Astrocyte (in vitro differentiated cells and primary cell): ENCODE measurements at places on chromosomes 16 and 17.
A peak's percentile ranks its signal among the peaks of the same experiment; 100 is the strongest.

GRCh38 chr16:76336112-76336511, 58.9 kb downstream of the CNTNAP4 start:
- H3K4me3 ChIP-seq = no peak overlapping the region
- H3K27ac ChIP-seq = no peak overlapping the region
- H3K27me3 ChIP-seq = no peaks in the 10 kb centered on the region
- no peaks in the 10 kb centered on the region for H3K4me1 ChIP-seq
- DNase-seq = no peak

- H3K36me3 ChIP-seq = no peaks in the 10 kb centered on the region
- no peak for DNase-seq
- H3K27ac ChIP-seq = no peak overlapping the region
- no peak overlapping the region for H3K4me3 ChIP-seq
Measured at GRCh38 chr17:82328141-82328993, 5.2 kb downstream of the SECTM1 start.

- no peaks in the 10 kb centered on the region for H3K36me3 ChIP-seq
- no peak for DNase-seq
- no peaks in the 10 kb centered on the region for H3K4me1 ChIP-seq
- H3K27ac ChIP-seq = no peak overlapping the region
Measured at GRCh38 chr16:51759329-51759728, 608.3 kb upstream of the SALL1 start.

DNA sequence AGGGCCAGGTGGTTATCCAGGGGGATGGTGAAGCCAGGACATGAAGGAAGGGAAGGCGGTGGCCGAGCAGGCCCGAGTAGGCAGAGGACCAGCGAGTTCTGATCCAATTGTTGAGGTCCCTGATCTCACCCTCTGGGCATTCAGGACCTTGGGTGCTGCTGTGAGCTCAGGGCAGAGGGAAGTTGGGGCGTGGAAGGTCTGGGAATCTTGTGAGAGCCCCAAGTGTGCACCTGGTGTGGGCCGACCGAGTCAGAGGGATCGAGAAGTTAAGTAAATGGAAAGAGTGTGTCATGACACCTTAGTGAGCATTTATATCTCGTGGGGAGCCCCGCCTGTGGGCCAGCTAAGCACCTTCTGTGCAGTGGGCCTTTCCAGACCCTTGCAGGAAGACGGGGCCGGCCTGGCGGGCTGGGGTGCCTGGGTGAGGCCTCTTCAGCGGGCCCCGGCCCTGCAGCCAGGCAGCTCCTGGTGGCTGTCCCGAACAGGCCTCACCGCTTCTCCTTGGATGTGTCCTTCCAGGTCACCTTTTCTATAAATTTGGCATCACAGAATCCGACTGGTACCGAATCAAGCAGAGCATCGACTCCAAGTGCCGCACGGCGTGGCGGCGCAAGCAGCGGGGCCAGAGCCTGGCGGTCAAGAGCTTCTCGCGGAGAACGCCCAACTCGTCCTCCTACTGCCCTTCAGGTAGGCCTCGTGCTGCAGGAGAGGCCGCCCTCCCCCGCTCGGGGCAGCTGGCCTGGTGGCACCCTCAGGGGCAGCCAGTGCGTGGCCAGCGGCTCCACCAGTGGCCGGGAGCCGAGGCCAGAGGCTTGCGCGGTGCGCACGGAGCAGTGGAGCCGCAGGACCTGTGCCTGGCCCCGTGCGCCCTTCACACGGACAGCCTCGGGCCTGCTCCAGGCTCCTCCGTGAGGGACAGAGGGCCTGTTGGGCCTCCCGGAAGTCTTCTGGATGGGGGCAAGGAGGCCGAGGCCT, 76.0 kb downstream of the BANP start:
- H3K36me3 ChIP-seq = no peaks in the 10 kb centered on the region
- H3K27ac ChIP-seq = no peak overlapping the region
- no peaks in the 10 kb centered on the region for H3K27me3 ChIP-seq
- peaks cover 9% of the 10 kb centered on the region for H3K4me1 ChIP-seq

DNA sequence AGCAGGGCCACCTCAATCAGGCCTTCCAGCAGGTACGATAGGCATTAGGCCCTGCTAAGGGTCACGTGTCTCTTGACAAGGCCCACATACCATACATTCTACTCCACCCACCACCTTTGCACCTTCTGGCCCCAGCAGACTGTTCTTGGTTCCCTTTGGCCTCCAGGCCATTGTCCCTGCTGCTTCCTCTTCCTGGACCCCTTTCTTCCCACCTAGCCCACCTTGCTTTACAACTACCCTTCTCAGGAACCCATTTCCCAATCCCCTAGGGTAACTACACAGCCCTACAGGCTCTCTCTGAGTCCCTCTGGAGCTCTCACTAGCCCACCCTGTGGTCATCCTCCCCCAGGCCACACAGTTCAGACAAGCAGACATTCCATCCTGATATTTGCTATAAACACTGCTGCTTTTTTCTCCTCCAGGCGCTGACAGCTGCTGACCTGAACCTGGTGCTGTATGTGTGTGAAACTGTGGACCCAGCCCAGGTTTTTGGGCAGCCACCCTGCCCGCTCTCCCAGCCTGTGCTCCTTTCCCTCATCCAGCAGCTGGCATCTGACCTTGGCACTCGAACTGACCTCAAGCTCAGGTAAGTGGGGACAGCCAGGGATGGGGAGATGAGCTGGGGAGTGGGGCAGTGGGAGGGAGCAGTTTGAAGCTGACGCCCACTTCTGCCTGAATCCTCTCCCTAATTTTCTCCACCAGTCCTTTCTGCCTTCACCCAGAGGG, 1.4 kb upstream of the NRN1L start:
- DNase-seq = no peak
- peaks cover 6% of the 10 kb centered on the region for H3K4me1 ChIP-seq
- H3K27me3 ChIP-seq = no peaks in the 10 kb centered on the region
- no peak overlapping the region for H3K4me3 ChIP-seq
- H3K27ac ChIP-seq = no peak overlapping the region

DNA sequence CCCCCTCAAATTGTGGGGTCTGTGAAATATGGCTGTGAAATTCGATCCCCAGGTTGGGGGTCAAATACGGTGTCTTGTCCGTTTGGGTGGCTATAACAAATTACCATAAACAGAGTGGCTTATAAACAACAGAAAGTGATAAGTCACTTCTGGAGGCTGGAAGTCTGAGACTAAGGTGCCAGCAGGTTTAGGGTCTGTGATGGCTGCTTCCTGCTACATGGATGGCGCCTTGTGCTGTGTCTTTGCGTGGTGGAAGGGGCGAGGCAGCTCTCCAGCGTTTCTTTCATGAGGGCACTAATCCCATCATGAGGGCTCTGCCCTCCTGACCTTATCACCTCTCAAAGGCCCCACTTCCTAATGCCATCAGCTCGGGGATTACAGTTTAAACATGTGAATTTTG, 120.0 kb downstream of the IRF8 start:
- no peak overlapping the region for H3K4me3 ChIP-seq
- H3K27ac ChIP-seq = no peak overlapping the region
- H3K27me3 ChIP-seq = peaks cover 2% of the 10 kb centered on the region

DNA sequence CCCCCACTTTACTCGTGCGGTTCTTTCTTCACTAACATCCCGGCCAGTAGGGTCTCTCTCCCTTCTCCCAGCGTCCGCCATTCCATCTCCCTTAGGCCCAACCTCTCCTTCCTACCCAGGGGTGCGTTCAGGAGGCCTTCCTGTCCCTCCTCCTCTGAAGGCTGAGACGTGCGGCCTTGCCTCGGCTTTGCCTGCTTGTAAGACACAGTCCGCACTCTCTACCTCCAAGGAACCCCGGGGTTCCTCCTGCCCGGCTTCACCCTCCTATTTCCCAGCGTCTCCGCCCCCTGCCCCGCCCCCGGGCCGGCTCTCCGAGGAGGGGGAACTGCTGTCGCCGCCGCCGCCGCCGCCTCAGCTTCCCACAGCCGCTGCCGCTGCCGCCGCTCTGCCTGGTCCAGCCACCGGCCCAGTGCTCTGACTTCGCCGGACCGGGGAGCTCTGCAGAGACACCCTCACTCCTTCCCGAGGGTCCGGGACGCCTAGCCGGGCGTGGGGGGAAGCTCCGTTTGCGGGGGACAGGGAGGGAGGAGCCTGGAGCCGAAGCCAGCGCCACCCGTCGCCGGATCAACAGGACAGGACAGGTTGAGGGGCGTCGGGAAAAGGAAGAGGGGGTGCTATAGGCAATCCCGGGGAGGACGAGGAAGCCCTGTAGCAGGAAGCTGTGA, 1.2 kb upstream of the FGF11 start:
- peaks cover 27% of the 10 kb centered on the region for H3K4me1 ChIP-seq
- no peak for DNase-seq
- no peak overlapping the region for H3K27ac ChIP-seq
- peaks cover 27% of the 10 kb centered on the region for H3K27me3 ChIP-seq
- peak overlapping the region; percentile 37 for H3K4me3 ChIP-seq
- H3K36me3 ChIP-seq = no peaks in the 10 kb centered on the region

GRCh38 chr17:43576563-43577229, 30.6 kb upstream of the ETV4 start:
- H3K27me3 ChIP-seq = no peaks in the 10 kb centered on the region
- H3K36me3 ChIP-seq = no peaks in the 10 kb centered on the region
- no peak for DNase-seq
- peaks cover 38% of the 10 kb centered on the region for H3K4me1 ChIP-seq
- H3K27ac ChIP-seq = no peak overlapping the region

DNA sequence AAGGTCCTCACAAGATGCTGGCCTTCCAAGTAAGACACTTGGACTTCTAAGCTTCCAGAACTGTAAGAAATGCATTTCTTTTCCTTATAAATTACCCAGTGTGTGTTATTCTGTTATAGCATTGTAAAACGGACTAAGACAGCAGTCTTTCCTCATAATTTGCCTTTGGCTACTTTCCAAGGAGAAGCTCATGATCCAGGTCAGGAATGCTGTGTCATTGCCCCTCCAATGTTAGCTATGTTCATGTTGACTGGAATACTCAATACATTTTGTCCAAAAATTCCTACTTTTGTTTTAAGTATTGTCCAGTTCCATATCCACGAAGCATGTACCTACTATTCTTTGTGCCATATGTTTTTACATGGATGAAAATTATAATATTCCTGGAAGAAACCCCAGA, 234.6 kb downstream of the HS3ST3A1 start:
- no peaks in the 10 kb centered on the region for H3K36me3 ChIP-seq
- no peaks in the 10 kb centered on the region for H3K27me3 ChIP-seq
- H3K4me3 ChIP-seq = no peak overlapping the region

DNA sequence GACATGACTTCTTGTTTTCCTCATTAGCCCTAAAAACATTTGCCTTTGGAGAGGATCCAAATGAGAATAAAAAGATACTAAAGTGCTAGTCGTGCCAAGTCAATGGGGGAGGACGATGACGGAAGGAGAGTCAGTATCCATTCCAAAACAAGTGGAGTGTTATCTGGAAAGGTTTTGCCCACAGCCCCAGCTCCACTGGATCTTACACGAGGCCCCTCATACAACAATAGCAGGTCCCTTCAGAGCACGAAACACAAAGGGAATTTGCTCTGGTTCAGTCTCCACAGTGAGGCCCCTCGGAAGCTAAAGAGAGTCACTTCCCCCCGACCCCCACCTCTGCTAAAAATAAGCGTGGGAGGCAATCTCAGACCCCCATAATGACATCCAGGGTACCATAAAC, 496.9 kb upstream of the ZFHX3 start:
- peaks cover 23% of the 10 kb centered on the region for H3K27me3 ChIP-seq
- no peak overlapping the region for H3K27ac ChIP-seq
- H3K4me1 ChIP-seq = no peaks in the 10 kb centered on the region
- H3K4me3 ChIP-seq = no peak overlapping the region

DNA sequence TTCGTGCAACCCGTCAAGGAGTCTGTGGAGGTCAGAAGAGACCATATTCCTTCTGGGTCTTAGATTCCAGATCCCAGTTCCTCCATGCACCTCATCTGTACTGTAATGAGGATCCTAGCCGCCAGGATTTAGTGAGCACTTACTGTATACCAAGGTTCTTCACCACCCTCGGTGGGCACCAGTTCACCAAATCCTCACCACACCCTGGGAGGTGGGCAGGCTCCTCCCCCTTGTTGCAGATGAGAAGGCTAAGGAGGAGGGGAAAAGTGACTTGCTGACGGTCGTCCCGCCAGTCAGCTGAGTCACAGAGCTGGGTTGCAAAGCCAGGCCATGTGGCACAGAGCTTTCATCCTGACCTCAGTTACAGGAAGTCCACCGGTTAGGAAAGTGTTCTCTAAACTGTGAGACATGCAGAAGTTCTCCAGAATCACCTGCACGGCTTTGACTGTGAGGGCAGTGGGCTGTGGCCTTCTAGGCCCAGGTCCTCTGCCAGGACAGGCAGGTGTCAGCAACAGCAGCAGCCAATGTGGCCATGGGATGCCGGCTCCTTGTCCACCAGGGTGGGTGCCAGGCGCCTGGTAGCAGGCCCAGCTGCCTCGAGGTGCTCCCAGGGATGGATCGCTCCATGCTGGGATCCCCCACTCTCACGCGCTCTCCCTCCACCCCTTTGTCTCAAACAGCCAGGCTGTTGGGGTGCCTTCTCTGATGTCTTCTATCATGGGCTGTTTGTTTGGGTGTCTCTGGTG, 240.3 kb upstream of the GSE1 start:
- H3K27ac ChIP-seq = no peak overlapping the region
- H3K4me3 ChIP-seq = no peak overlapping the region
- DNase-seq = peak; percentile 75
- H3K27me3 ChIP-seq = no peaks in the 10 kb centered on the region

- H3K27me3 ChIP-seq = no peaks in the 10 kb centered on the region
- no peaks in the 10 kb centered on the region for H3K4me1 ChIP-seq
- H3K27ac ChIP-seq = no peak overlapping the region
- DNase-seq = no peak
- no peaks in the 10 kb centered on the region for H3K36me3 ChIP-seq
- H3K4me3 ChIP-seq = no peak overlapping the region
Measured at GRCh38 chr17:80666867-80667266, 122.2 kb downstream of the RPTOR start.

- peaks cover 20% of the 10 kb centered on the region for H3K4me1 ChIP-seq
- H3K36me3 ChIP-seq = no peaks in the 10 kb centered on the region
- DNase-seq = no peak
- no peaks in the 10 kb centered on the region for H3K27me3 ChIP-seq
- no peak overlapping the region for H3K4me3 ChIP-seq
Measured at GRCh38 chr16:56966093-56966475, 4.3 kb downstream of the CETP start.

GRCh38 chr16:20897253-20897897, 2.8 kb downstream of the DCUN1D3 start:
- no peak overlapping the region for H3K27ac ChIP-seq
- H3K27me3 ChIP-seq = no peaks in the 10 kb centered on the region
- DNase-seq = peak; percentile 71
- peaks cover 25% of the 10 kb centered on the region for H3K36me3 ChIP-seq
- H3K4me3 ChIP-seq = peak overlapping the region; percentile 12
- H3K4me1 ChIP-seq = peaks cover 32% of the 10 kb centered on the region

DNA sequence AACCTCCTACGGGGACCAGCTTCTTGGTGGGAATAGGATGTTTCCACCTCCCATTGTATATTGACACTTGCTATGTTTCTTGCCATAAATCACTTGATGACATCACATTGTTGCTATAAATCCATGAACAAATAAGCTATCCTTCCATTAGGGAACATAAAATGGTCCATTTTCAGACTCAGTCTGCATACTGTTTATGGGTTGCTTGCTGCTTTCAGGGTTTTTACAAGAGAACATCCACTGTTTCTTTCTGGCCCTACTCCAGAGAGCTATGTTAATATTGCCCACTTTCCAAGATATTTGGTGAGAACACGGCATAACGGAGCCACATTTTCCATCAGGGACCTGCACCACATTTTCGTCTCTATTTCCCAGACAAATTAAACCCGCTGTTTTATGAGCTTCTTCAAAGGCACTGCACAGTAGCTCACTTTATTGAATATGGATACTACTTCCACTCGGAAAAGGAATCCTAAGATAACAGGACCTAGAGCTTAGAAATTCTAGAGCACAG, 800.2 kb downstream of the KCNJ2 start:
- H3K27me3 ChIP-seq = no peaks in the 10 kb centered on the region
- no peak for DNase-seq
- no peak overlapping the region for H3K4me3 ChIP-seq

GRCh38 chr16:77214411-77215138, 15.4 kb downstream of the SYCE1L start:
- H3K27me3 ChIP-seq = no peaks in the 10 kb centered on the region
- H3K27ac ChIP-seq = peak overlapping the region; percentile 15
- H3K4me3 ChIP-seq = no peak overlapping the region
- DNase-seq = no peak
